ENCODE measurements at places on chromosomes 7 and 10. TPM values are rescaled to one million over a fixed set of nuclear protein-coding genes. Genes with fewer than 3 reads are reported as not detected.

NME8 gene
- total RNA-seq = not detected

FAM13C gene
- under 0.01 TPM for total RNA-seq

THAP5 gene
- 21.1 TPM for total RNA-seq

INSIG1 gene
- 36.6 TPM for total RNA-seq

SMKR1 gene
- 1.3 TPM for total RNA-seq

ADAM22 gene
- total RNA-seq = not detected

DENND2A gene
- not detected for total RNA-seq

SSC4D gene
- total RNA-seq = 1.3 TPM

RBM20 gene
- total RNA-seq = not detected

GRCh38 chr7:95427914-95428516 lies 6.8 kb downstream of the PON2 start:
- DNase-seq = no peak

- DNase-seq = no peak
These were observed 247.0 kb upstream of the MKI67 start for GRCh38 chr10:128373071-128373749.

- no peak for DNase-seq
These were observed 15.8 kb downstream of the BCL7B start for GRCh38 chr7:73541722-73542121.

DNA sequence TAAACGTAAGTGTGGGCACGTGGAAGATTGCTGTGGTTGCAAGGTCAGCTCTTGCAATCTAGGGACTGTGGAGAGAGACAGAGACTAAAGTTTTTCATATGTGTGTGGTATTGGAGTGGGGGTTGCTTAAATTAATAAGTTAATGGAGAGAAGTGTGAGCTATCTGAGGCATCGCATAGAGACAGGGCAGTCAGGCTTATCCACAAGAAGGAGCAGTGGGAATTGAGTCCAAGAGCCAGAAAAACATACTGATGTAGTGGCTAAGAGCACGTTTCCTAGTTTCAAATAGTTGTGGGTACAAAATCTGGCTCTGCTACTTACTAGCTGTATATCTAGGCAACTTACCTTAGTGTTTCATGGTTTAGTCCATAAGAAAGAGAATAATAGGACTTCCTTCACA lies 65.8 kb downstream of the SORCS3 start:
- no peak for DNase-seq

GRCh38 chr7:130940326-130940725 lies 206.3 kb upstream of the KLF14 start:
- no peak for DNase-seq

GRCh38 chr10:98150544-98150943 lies 16.1 kb downstream of the R3HCC1L start:
- no peak for DNase-seq

GRCh38 chr10:60613434-60613833 lies 164.8 kb upstream of the CDK1 start:
- DNase-seq = no peak

- no peak for DNase-seq
These were observed 185.7 kb upstream of the FZD8 start for GRCh38 chr10:35827783-35828182.

DNA sequence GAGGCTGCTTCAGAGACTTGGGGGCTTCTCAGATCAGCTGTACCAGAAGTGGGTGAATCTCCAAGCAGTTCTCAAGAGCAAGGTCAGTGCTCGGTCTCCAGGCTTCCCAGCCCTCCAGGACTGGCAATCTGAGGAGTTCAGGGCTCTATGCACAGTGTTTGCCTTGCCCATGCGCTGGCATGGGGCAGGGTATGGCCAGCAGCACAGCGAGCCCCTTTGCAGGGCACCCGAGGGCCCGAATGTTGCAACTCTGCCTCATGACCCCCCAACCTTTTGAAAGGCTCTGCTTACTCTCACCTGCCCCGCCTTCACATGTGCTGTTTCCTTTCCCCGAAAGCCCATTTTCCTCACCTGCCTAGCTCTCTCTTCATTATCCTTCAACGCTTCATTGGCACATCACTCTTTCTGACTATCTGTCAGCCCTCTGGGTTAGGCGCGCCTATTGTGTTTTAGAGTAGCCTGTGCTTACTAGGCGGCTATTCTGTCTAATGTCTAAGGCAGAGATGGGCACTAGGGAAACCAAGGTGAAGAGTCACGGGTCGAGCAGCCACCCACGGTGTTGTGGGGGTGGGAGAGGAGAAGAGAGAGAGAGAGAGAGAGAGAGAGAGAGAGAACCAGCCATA lies 83.6 kb downstream of the WDFY4 start:
- no peak for DNase-seq

DNA sequence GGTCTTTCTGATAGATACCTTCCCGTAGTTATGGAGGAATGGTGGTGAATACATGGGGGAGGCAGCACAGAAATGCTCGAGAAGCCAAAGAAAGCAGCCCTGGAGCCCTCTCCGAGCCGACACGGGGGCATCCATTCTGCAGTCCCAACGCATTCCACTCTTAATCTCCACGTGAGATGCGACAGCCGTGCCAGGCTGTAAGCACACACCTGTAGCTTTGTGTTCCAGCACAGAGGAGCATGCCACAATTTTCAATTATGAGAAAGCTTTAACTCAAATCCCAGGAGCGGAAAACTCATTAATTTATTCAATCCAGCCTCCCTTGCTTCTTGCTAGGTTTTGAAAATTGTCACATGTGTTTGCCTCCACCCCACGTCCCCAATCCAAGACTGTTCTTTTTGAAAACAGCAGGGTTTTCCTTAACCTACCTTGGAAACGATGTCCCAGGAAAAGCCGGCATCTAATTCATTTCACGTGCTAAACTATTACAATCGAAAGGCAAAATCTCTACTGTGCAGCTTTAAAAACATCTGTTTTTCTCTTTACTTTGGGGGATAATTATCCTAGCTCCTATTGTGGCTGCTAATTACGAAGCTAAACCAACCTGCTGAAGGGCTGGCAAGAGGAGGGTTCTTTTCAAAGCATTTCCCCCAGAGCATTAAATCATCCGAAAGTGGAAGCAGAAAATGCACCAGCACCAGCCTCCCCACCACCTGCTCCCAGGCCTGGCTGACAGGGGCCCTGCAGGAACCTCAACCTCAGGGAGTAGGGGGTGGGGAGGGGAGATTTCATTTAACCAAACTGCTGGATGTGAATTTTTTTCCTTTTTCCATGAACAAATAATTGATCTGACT lies 56.0 kb upstream of the CHST15 start:
- no peak for DNase-seq

- no peak for DNase-seq
These were observed 338.8 kb downstream of the DPP6 start for GRCh38 chr7:154390961-154391360.

DNA sequence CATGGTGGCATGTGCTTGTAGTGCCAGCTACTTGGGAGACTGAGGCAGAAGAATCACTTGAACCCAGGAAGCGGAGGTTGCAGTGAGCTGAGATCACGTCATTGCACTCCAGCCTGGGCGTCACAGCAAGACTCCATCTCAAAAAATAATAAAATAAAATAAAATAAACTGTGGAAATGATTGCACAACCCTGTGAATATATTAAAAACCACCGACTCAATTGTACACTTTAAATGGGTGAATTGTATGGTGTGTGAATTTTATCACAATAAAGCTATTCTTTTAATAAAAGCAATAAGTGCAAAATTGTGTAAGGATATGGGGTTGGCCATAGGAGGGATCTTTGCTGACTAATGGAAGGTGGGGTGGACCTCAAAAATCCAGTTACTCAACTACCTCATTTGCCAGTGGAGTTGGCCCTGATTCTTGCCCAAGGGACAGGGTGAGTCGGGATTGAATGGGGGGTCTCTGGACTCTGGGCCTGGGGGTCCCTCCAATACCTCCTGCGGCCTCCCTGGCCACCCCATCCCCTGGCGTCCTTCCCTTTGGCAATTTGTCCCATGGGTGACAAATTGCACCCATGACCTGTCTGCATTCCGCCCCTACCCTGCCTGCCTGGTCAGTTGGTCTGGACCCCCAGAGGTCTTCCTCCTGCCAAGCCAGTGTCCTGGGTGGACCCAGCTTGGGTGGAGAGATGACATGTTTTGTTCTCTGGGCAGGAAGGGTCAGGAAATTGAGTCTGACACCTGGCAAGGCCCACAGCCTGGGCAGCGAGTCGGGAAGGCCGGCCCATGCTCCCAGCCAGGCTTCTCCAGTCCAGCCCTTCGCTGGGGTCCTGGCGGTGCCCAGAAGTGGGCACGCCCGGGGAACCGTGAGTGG lies 61.7 kb upstream of the ELN start:
- peak; percentile 5 for DNase-seq

- no peak for DNase-seq
These were observed 58.5 kb downstream of the WDFY4 start for GRCh38 chr10:48742891-48743860.
